ENCODE measurements at places on chromosomes 3 and 15.
A peak's percentile ranks its signal among the peaks of the same experiment; 100 is the strongest.

DNA sequence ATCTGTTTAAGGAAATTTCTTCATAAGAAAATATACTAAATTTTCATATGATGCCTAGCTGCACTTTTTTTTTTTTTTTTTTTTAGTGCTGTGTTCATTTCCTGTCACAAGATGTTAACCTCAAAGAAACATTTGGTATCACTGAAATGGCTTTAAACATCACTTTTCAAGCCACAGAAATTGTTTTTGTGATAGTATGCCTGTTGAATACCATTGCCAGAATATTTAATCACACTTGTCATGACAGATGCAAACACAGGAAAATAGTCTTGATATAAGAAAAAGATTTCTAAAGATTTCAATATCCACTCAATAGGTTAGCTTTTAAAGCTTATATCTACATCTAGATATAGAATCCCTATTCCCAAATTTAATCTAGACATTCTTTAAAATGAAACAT is 608.5 kb upstream of the AGTR1 start:
- no peak for DNase-seq

- no peak for DNase-seq
These were observed 104.2 kb upstream of the THRB start for GRCh38 chr3:24598695-24599470.

GRCh38 chr3:121414924-121415323 is 130.9 kb downstream of the POLQ start:
- no peak for DNase-seq

DNA sequence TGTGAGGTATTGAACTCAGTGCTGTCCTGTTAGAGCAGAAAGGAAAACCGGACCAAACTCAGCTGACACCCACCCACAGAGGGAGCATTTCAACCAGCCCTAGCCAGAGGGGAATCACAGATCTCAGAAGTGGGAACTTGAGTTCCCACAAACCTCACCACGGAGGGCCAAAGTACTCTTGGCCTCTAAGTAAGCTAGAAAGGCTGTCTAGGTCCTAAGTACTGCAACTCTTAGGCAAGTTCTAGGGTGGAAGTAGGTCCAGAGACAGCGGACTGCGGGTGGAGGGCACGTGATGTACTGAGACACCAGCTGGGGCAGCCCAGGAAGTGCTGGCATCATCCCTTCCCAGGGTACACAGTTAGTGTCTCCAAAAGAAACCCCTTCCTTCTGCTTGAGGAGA is 34.1 kb downstream of the EOMES start:
- no peak for DNase-seq

DNA sequence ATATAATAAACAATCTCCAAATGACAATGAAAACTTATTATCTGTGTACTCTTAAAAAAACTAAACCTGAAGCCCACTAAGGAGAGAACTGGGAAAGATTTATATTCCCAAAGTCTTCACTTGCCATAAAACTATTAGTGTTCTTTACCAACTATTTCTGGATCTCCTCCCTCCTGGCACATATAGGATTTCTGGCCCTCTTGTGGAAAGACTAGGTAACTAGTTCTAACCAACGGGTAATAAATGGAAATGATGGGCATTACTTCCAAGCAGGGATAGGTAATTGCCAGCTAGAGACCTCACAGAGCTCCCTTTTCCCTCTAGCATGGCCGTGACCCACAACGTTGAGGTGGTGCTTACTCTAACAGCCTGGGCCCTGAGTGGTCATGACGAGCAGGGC is 110.1 kb downstream of the DNAH12 start:
- peak; percentile 55 for DNase-seq

- no peak for DNase-seq
These were observed 224.1 kb upstream of the FEZF2 start for GRCh38 chr3:62597491-62597890.

DNA sequence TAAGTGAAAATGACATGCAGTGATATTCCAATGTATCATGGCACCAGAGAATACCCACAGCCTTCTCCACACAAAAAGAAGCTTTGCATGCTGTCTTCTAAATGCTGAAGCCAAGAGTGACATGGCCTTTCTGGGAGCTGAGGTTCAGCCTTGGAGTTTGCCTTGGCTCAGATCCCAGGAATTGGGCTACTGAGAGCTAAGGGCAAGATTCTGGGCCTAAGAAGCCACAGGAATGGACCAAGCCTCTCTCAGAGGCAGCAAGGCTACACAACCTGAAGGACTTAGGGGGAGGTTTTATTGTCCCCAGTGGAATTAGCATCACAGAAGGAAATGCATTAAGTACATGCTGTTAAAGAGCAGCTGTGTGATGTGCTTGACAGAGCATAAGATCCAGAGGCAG is 1078.5 kb downstream of the TUSC7 start:
- no peak for DNase-seq

DNA sequence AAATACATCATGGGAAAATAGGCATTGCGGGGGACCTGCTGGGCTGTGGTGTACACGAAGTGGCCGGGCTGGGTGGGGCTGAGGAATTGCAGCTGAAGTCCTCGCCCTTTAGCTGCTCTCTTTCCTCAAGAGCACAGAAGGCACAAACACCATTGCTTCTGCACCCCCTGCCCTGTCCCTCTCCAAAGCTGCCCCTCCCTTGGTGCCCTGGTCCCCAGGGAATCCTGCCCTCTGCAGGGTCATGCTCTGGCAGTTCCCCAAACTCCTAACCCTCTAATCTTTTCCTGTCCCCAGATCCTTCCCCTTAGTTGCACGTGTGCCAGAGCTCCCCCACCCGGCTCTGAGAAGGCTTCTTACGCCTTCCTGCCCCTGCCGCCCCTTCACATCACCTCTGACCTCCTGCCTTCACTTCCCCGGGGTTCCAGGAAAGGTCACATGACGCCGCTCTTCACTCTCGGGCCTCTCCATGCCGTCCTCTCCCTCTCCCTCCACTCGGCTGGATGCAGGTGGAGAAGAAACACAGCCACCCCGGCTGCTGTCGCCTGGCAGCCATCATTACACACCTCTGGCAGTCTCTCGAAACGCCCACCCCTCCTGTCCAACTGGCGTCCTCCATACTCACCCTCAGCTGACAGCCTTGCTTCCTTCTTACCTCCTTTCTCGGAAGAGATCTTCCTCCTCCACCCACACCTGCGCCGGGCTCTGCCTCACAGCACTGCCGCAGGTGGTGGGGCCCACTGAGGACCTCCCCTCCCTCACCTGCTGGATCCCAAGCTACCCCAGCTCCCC is 6.9 kb upstream of the PCSK6 start:
- DNase-seq: no peak

GRCh38 chr3:152292366-152292765 is 23.6 kb downstream of the MBNL1 start:
- DNase-seq: no peak

DNA sequence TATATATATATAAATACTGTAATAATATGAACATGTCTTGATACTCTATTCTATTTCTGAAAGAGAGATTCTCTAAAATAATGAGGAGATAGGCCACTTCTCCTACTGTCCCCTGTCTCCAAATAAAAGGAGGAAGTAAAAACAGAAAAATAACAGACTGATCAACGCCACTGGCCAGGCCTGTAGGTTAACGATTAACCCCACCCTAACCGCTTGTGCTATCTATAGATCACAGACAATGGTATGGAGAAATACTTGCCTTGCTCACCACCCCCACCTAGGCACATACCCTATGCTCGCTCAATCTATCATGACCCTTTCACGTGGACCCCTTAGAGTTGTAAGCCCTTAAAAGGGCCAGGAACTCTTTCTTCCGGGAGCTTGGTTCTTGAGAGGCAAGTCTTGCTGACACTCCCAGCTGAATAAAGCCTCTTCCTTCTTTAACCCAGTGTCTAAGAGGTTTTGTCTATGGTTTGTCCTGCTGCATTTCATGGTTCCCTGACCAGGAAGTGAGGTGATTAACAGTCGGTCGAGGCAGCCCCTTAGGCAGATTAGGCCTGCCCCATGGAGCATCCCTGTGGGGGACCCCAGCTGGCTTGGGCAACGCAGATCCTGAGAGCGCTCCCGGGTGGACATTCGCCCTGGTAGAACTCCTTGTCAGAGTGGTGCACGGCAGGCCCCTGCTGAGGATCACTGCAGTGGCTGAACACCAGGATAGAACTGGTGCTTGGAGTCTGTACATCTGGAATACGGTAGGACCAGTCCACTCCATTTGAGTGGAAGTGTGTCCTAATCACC is 521.8 kb upstream of the CNTN3 start:
- no peak for DNase-seq

- no peak for DNase-seq
These were observed 9.9 kb downstream of the RAP2B start for GRCh38 chr3:153171918-153172317.

GRCh38 chr3:20307383-20307782 is 121.4 kb upstream of the SGO1 start:
- no peak for DNase-seq

- no peak for DNase-seq
These were observed 540.9 kb downstream of the MAGI1 start for GRCh38 chr3:65497846-65498245.

- DNase-seq: no peak
These were observed 17.5 kb downstream of the LSG1 start for GRCh38 chr3:194654443-194654842.

- DNase-seq: no peak
These were observed 42.8 kb downstream of the ILDR1 start for GRCh38 chr3:121979246-121979645.

Measured in RKO (cell line).